CD4-positive, alpha-beta T cell (primary cell): ENCODE measurements at places on chromosomes 4 and X. TPM values are rescaled to one million over a fixed set of nuclear protein-coding genes. Genes with fewer than 3 reads are reported as not detected.

GRCh38 chr4:131054489-131055019 is 1958.6 kb downstream of the C4orf33 start:
- DNase-seq: no peak

DNA sequence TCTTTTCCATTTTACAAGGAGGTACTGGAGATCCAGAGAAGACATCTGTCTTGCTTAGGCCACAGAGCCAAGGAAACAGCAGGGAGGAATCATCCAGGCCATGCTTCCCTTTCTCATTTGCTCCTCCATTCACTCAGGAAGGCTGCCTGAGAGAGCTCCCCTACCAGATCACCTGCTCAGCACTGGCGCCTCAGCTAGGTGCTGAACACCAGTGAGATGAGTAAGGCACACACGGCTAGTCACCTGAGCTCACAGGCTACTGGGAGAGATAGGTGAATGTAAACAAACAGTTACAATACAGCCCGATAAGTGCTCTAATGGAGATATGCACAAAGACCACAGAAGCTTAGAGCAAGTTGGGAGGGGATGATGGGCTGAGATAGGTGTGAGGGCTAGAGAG is 149.8 kb upstream of the ARHGEF9 start:
- no peak for DNase-seq

GRCh38 chr4:31755751-31756150 is 1035.6 kb downstream of the PCDH7 start:
- no peak for DNase-seq

DNA sequence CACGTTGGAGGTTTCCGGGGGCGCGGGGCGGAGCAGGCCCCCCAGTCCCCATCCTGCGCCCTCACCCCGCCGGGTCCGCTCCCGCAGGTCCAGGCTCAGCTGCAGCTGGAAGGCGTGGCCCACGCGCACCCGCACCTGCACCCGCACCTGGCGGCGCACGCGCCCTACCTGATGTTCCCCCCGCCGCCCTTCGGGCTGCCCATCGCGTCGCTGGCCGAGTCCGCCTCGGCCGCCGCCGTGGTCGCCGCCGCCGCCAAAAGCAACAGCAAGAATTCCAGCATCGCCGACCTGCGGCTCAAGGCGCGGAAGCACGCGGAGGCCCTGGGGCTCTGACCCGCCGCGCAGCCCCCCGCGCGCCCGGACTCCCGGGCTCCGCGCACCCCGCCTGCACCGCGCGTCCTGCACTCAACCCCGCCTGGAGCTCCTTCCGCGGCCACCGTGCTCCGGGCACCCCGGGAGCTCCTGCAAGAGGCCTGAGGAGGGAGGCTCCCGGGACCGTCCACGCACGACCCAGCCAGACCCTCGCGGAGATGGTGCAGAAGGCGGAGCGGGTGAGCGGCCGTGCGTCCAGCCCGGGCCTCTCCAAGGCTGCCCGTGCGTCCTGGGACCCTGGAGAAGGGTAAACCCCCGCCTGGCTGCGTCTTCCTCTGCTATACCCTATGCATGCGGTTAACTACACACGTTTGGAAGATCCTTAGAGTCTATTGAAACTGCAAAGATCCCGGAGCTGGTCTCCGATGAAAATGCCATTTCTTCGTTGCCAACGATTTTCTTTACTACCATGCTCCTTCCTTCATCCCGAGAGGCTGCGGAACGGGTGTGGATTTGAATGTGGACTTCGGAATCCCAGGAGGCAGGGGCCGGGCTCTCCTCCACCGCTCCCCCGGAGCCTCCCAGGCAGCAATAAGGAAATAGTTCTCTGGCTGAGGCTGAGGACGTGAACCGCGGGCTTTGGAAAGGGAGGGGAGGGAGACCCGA is 14.0 kb downstream of the SHOX start:
- DNase-seq: no peak

- DNase-seq: no peak
Measured at GRCh38 chr4:16838226-16838875, 60.1 kb downstream of the LDB2 start.

DNA sequence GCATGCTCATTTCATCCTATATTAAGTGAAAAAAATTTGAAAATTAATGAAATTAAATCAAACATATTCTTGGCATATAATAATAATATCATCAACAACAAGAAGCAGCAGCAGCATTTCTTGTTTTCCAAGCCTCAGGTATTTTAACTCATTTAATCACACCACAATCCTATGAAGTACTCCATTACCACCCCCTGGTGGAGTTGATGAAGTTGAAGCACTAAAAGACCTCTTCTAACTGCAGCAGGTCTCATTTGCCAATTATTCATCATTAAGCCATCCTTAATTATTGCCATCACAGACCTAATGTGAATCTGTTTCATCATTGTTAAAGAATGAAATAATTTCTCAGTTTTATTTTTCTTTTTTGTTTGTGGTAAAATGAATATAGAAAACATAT is 801.4 kb upstream of the GRID2 start:
- DNase-seq: no peak

- peak; percentile 36 for DNase-seq
Measured at GRCh38 chr4:6942238-6942800, 32.7 kb downstream of the TBC1D14 start.

GRCh38 chr4:32117693-32118092 is 1397.5 kb downstream of the PCDH7 start:
- DNase-seq: no peak

GRCh38 chrX:101605728-101606127 is 12.1 kb downstream of the ARMCX6 start:
- no peak for DNase-seq

GRCh38 chr4:156705311-156705710 is 266.3 kb downstream of the PDGFC start:
- no peak for DNase-seq

GRCh38 chr4:70657326-70657725 is 9.0 kb downstream of the JCHAIN start:
- DNase-seq: no peak

DNA sequence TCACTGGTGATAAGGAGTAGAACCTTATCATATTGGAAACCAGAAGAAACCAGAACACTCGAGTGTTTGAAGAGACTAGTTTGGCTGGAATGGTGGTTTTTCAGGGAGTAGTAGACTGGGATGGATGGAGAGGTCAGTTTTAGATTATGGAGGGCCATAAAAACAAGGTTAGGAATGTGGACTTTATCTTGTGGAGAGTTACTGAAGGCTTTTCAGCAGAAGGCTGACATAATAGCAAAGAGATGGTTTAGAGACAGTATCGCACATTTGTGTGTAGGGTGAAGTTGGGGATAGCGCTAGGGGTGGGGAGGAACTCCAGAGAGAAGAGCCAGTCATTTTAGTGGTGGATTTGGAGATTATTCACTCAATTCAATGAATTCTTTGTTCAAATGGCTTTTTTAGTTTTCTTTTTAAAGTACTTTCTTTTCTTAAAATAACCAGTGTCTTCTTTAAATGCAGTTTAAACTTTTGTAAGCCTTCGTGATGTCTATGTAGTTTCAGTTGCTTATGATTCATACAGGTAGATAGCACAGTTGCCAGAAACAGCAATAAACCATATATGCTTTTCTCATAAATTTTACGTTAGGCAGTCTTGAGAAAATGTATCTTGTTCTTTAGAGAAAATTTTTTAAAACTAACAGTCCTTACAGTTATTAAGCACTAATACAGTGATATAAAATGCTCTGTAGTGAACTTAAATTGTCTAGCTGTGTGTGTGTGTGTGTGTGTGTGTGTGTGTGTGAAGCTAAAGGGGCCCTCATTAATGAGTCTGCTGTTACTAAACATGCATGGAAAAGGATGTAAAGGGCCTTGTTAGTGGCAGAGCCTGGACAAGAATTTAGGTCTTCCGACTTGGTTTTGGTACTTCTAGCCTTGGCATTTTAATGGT is 3.8 kb downstream of the ARHGAP10 start:
- DNase-seq: no peak

- DNase-seq: no peak
Measured at GRCh38 chr4:27381815-27382214, 521.2 kb downstream of the STIM2 start.

DNA sequence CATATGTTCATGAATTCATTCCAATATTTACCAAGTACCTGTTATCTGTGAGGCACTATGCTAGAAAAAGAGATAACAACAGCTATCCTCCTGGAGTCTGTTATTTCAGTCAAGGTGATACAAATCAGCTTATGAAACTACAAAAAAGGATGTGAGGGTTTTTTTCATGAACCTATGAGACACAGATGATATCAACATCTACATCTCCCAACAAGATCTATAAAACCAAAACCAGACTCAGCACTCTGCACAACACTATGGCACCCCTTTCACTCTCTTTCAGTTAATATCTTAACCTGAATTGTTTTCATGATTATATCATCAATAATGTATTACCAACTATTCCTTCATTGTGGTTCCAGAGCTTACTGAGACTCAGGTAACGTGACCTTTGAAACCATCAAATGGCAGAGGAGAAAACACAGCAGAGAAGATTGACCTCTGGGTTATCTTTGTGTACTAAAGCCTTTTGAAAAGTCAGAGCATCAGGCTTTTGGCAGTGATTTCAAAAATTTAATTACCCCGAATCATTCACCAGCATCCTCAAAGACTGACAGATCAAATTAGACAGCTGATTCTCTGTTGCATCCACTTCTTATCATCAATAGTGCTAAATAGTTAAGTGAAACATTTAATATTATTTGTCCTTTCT is 244.6 kb upstream of the FTHL17 start:
- no peak for DNase-seq

GRCh38 chrX:48676893-48677270 is 6.7 kb upstream of the WAS start:
- DNase-seq: no peak

- no peak for DNase-seq
Measured at GRCh38 chr4:32560306-32560705, 1840.1 kb downstream of the PCDH7 start.

GRCh38 chr4:158327525-158327924 is 117.2 kb downstream of the TMEM144 start:
- DNase-seq: no peak

- DNase-seq: no peak
Measured at GRCh38 chr4:67355806-67356205, 189.5 kb downstream of the CENPC start.

DNA sequence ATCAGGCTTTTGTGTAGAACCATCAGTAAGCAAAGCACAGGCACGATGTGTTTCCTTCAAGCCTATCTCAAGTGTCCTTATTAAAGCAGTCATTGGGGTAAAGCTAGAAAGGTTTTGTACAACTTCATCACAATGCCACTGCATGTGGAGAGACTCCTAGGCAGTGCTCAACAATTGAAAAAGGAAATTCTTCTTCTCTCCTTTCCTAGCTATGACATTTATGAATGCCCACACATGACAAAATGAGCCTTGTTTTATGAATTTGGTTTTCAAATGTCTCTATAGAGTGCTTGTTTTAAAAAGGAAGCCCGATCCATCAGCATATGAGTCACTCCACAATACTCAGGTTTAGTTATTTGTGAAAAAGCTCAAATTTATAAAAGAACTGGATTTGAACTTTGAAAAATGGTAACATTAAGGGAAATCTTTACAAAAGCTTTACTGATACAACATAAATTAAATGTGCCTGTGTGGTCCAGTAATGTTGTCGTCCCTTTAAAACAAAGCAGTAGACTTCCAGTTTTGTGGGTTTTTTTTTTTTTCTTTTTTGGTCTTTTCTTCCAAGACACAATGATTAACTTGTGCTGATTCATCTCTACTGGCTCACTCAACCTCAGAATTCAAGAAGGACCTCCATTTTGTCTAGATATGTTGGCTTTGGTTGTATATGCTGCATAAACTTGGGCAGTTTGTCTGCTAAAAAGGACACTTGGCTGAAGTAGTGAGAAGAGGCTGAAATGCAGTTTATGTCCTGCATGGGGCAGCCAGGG is 273.8 kb downstream of the GASK1B start:
- DNase-seq: no peak

DNA sequence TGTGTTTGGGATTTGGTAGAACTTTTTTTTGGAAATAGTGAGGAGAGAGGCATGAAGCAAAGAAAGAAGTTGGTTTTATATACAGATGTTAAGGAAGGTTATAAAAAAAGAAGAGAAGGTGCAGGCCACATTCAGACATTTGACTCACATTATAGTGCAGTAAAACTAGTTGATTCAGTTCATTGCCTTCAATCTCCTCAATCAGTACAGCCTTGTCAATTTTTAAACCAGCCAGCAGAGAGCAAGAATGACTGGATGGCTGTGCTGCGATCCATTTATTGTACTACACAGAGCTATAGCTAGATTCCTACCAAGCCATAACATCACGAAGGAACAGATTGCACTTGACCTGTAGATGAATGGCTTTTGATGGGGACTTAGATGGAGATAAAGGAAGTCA is 79.7 kb upstream of the LSM6 start:
- DNase-seq: no peak

DNA sequence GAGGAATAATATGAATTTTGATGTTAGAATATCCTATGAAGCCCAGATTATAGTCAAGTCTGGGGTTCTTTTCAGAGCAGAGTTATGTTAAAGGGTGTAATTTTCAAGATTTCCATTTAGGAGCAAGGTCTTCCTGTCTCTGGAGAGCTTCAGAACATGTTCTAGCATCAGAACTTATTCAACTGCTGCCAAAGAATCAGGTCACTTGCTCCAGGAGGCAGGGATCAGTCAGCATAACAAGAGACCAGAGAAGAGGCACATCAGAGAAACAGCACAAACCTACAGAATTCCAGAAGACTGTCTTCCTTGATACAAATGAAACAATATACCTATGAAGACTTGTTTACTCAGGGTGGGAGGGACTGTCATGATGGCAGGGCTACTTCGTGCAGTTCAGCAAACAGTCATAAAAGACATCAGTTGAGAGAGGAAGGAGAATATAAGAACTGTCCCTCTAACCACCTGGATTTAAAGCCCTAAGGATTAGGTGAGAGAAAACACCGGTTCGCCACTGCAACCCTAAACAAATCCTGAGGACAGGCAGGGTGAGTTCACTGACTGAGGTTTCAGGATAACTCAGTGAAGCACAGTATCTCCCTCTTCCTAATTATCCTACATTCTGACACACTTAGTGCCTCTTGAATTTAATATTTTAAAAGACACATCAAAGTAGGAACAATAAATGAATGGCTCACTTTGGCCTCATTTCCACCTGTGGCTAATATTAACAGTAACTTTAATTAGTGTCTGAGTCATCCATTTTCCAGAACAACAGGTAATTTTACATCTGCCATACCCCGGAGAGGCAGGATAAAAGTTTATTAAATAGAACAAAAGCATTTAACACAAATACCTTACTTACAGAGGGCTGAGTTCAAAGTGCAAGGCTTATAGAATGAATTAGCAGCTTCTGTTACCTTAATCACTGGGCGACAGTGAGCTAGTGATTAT is 93.0 kb downstream of the HDAC8 start:
- DNase-seq: no peak

SSX4 gene
- not detected for total RNA-seq

GLA gene
- total RNA-seq: 26.8 TPM

FAT1 gene
- total RNA-seq: not detected

CSAG1 gene
- total RNA-seq: not detected

SLC6A8 gene
- total RNA-seq: 0.42 TPM

MAGEA2 gene
- total RNA-seq: not detected

DRD5 gene
- not detected for total RNA-seq

IL1RAPL1 gene
- total RNA-seq: not detected

NEUROG2 gene
- not detected for total RNA-seq

MUC7 gene
- total RNA-seq: not detected

ITM2A gene
- 236 TPM for total RNA-seq

CENPI gene
- 0.28 TPM for total RNA-seq
